ENCODE measurements at places on chromosomes 12 and 14. TPM values are rescaled to one million over a fixed set of nuclear protein-coding genes. Genes with fewer than 3 reads are reported as not detected.

DNA sequence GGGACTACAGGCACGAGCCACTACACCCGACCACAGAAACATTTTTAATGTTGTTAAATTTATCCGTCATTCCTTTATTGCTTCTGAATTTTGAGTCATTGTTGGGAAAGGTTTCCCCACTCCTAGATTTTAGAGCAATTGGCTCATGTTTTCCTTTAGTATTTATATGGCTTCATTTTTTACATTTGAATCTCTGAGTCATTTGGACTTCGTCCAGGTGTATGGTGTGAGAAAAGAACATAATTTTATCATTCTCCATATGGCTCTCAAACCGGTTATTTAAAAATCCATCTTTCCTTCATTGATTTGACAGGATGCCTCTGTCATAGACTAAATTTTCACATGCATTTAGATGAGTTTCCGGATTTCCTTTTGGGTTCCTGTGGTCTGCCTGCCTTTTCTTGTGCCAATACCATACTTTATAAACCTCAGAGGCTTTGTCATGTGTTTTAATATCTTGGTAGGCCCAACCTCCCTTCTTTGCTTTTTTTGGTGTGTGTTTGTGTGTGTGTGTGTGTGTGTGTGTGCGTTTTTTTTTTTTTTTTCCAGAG, 30.9 kb downstream of the LRTM2 start:
- DNase-seq: no peak

- no peak for DNase-seq
These were observed 2.0 kb downstream of the MYH7 start for GRCh38 chr14:23433457-23433856.

DNA sequence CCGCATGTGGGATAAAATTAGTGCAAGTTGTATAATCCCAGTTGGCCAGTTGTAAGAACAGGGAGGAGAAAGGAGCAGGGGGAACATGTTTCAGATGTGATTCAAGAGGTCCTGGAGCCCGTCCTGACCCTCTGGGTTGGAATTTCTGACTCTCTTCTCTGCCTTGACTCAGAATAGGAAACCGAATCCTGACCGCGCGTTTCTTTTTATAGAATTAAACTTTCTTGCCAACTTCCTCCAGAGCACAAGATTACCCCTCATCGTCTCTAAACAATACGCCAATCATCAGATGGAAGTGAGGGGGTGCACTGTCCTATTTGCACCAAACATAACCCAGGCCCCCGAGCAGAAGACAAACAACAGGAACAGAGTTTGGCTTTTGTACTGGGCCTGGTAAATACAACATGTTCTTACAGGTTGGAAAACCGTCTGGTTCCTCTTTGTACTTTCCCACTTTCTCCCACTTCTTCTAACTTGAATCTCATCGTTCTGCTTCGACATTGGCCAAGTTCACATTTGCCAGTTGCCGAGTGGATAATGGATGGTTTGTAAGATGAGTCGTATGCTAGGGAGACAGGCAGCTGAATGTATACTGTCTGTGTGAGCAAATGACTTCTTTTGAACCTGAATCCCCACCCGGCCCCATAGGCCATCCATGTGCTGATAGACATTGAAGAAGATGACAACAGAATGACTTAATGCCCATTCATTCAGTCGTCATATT, 42.6 kb upstream of the MED13L start:
- no peak for DNase-seq

DNA sequence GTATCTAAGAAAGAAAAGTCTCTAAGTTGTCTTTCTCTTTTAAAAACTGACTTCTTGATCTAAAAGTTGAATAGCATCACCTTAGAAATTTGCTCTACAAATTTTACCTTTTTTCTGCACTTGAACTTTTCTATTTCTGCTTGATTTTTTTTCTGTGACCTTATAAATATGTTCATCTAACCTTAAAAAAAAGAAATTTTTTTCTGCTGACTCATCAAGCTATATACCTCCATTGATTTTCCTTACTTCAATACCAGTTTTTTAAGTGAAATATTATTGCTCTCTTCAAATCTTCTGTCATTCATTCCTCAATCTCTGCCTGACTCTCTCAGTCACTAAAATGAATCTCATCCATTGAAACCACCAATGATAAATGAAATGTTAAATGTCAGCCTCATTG, 910.1 kb downstream of the GALC start:
- DNase-seq: no peak

DNA sequence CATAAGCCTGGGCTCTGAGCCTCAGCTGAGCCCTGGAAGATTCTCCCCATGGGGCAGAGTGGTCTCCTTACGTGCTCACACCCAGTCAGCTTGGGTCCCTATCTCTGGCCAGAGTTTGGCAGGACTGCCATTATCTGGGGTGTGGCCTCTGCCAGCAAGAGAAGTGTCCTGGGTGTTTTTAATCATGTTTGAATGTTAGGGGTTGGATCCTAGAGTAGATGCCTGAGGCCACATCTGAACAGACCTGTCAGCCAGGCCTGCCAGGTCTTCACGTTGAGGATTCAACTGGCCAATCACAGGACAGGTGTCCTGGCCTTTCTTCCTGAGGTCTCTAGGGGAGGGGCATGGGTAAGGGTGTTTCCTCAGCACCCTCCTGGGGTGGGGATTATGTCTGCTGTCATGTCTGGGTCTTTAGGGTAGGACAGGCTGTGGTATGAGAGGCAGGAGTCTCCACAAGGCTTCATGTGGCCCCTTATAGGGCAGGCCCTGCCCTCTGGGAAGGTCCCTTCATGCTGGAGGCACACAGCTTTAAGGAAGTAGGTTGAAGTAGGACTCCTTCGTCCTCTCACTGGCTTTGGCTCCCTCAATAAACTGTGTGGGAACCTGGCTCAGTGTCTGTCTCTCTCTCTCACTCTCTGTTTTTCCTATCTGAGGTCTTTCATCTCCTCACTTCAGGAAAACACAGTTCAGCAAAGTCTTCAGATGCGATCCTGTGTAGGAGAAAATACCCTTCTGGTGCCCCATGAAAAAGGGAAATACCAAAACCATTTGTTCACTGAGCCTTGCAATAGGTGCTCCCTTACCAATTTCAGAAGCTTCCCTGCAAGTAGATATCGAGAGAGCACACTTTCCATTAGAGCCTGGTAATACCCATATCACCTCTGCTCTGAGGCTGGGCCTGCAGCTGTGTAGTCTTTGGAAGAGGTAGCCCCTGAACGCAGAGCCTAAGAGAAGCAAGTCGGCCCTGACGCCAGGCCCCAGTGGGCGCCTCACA, 6.7 kb upstream of the FITM1 start:
- no peak for DNase-seq

DNA sequence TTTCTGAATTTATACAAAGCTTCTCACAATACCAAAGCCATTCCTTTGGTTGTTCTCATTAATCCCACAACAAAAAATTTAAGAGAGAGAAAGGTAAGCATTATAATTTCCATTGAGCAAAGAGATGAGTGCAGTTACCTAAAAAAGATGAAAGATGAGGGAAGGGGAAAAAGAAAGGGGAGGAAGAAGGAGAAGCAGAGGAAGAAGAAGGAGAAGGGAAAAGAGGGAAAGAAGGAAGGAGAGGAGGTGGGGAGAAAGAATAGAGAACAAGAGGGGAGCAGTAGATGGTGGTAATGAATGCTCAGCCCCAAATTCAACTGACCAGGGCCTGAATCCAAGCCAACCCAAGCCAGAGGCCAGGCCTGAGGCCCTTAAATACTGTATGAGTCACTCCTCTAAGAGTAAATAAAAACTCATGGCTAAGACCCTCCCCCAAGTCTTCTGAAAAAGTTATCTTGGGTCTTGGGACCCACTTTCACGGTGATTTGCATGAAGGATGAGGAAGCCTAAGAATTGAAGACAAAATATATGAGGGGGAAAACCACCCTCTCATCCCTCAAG, 144.6 kb downstream of the ITPR2 start:
- DNase-seq: no peak

DNA sequence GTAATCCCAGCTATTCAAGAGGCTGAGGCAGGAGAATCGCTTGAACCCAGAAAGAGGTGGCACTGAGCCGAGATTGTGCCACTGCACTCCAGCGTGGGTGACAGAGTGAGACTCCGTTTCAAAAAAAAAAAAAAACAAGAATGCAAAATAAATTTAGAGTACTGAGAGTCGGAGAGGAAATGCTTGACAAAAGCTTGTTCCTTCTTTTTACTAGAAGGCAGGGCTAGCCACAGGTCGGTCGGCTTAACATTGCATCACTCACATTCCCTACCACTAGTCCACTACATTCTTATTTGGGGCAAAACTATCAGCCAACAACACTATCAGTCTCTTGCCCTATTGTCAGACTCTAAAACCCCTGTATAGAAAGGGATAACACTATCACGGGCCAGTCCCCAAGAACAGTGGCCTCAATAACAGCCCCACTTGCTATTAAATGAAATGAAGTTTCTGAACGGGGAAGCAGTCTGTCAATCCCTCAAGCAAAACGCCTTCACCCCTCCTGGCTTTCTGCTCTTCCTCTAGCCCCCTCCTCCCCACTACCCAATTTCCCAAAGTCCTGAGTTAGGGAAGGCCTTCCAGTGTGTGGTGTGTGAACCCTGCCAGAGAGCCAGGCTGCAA, 1.0 kb downstream of the RNF41 start:
- DNase-seq: no peak

- no peak for DNase-seq
These were observed 226.2 kb upstream of the CLEC14A start for GRCh38 chr14:38481952-38482678.

- no peak for DNase-seq
These were observed 677 bp upstream of the AP4S1 start for GRCh38 chr14:31024577-31025366.

The CYP46A1 gene
- total RNA-seq: 6.1 TPM

The KLRK1 gene
- 0.73 TPM for total RNA-seq

The IGF1 gene
- total RNA-seq: 7.1 TPM

The CLEC4C gene
- total RNA-seq: not detected

The ALX1 gene
- total RNA-seq: not detected

The ADAM21 gene
- 0.18 TPM for total RNA-seq
